ENCODE measurements at places on chromosomes 4 and X.

- DNase-seq = no peak
These were observed 326.2 kb upstream of the SLIT2 start for GRCh38 chr4:19925516-19925915.

GRCh38 chr4:145130788-145131399, 32.8 kb downstream of the ABCE1 start:
- no peak for DNase-seq

DNA sequence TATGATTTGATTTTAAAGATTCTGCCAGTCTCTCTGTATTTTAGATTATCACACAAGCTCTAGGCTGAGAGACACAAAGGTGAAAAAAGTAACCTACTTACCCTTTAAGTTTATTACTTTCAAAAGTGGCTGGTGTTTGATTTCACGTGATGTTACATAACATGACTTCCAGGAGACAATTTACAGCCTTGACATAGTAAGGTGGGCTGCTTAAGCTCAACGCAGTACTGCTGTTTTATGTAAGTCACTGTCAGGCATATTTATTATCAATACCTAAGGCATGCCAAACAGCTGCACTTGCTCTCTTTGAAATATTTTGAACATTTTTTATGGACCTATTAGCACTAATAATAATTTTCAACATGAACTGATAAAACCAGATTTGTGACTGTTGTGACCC, 451.5 kb upstream of the FAM241A start:
- no peak for DNase-seq

GRCh38 chr4:165945991-165946390, 73.0 kb downstream of the TLL1 start:
- no peak for DNase-seq

DNA sequence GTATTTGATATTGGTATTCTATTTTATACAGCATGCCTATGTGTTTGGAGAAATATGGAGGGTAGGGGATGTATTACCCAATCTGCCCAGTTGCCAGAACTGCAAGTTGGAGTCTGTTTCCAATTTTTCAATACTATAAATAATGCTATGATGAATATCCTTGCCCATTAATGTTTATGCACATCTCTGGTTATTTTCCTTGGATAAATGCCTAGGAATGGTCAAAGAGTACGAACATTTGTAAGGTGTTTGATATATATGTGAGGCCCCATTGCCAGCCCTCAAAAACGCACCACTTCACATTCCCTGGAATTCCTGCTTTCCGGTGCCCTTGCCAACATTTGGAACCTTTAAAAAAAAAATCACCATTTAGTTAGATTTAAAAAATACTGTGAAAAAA, 34.3 kb downstream of the CLDN34 start:
- no peak for DNase-seq

DNA sequence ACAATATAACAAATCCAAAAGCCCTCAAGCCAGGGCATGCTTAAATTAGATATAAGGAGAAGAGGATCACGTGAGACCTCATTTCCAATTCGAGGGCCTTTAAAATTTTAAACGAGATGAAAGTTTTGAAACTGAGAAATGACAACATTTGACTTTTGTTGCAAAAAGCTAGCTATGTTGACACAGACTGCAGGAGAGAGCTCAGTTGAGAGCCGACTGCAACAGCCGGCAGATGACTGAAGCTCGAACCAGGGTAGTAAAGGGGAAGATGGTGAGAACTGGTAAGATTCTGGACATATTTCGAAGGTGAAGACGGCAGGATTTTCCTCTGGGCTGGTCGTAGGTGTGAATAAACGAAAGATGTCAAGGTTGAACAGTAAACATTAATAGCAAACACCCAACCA, 773 bp downstream of the PRMT9 start:
- DNase-seq = peak; percentile 11

DNA sequence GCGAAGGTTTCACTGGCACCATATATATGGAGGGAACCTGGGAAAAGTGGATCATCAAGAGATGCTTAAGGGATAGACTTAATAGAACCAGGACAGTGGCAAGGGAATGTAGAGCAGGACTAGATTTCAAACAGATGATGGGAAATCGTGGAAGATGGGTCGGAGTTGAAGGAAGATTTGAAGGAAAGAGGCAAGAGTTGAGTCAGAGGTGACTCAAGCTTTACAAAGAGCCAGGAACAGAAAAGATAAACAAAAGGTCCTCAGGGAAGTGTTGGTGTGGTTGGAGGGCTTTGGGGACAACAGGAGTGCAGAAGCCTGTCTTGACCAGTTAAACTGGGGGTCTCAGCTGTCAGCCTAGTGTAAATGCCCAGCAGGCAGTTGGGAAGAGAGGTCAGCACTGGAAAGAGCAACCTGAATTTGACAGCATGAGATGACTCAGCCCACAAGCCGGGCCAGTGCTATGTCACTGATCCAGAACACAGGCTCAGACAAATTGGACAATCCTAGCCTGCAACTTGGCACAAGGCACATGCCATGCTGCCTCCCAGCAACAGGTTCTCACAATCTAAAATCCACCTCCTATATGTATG, 230.5 kb downstream of the IDS start:
- no peak for DNase-seq

GRCh38 chrX:17012465-17012864, 66.0 kb downstream of the REPS2 start:
- no peak for DNase-seq

DNA sequence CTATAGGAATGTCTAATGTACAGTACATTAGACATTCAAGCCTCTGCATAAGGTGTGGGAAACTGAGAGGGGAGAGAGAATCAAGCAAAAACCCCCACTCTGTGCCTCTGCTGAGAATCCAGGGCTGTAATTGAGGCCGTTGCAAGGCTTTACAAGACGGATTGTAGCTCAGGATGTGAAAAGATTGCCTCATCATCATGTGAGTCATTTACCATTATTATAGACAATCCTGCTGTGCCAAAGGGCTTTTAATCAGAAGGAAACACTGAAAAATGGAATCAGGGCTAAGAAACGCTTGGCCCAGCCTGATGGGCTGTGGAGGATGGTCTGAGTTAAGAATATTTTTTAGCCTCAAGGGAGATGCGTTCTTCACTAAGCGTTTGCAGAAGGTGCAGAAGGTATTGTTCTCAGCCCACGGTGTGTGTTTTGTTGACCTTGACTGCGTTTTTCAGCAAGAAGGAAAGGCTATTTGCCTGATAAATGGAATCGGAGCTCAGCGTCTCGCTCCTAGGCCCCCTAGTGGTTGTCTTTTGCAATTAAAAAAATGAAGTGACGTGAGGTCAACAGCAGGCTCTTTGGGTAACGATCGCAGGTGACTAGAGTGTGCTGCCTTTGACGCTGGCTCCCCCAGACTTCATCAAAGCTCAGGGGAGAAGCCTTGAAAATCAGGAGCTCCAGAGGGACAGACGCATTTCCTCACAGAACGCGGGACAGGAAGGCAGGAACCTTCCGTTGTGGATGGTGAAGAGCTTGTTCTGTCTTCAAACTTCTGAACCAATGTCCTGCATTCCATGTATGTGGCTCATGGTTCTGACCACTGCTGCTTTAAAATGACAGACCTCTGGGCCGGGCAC, 18.1 kb upstream of the CHRNA9 start:
- DNase-seq = peak; percentile 71

- no peak for DNase-seq
These were observed 87.6 kb downstream of the JAKMIP1 start for GRCh38 chr4:6112606-6113290.

- no peak for DNase-seq
These were observed 15.5 kb downstream of the NKX3-2 start for GRCh38 chr4:13528821-13529127.

Data from activated T-cell treated with anti-CD3 and anti-CD28 coated beads, Interleukin-2, amount 50 U/mL, for 72 hours (primary cell).